Activated naive CD4-positive, alpha-beta T cell treated with anti-CD3 and anti-CD28 coated beads for 36 hours (primary cell): ENCODE measurements at places on chromosomes 4 and X. TPM values are rescaled to one million over a fixed set of nuclear protein-coding genes. Genes with fewer than 3 reads are reported as not detected.

DNA sequence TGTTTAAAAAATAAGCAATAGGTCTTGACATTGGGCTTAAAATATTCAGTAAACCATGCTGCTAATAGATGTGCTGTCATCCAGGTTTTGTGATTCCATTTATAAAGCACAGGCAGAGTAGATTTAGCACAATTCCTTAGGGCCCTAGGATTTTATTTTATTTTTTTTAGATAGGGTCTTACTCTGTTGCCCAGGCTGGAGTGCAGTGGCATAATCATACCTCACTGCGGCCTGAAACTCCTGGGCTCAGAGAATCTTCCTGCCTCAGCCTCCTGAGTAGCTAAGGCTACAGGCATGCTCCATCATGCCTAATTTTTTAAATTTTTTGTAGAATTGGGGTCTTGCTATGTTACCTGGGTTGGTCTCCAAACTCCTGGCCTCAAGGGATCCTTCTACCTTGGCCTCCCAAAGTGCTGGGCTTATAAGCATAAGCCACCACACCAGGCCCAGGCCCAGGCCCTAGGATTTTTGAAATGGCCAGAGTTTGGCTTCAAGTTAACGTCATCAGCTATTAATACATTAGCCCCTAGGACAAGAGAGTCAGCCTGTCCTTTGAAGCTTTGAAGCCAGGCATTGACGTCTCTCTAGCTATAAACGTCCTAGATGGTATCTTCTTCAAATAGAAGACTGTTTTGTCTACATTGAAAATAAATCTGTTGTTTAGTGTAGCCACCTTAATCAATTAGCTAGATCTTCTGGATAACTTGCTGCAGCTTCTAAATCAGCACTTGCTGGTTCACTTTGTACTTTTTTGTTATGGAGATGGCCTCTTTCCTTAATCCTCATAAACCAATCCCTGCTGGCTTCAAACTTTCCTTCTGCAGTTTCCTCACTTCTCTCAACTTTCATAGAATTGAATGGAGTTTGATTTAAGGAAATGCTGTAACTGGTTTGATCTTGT lies 35.8 kb downstream of the EIF2S3 start:
- DNase-seq, result no peak

GRCh38 chr4:176729489-176729888 lies 63.2 kb downstream of the VEGFC start:
- DNase-seq, result no peak

The SPANXN3 gene
- not detected for total RNA-seq

DNA sequence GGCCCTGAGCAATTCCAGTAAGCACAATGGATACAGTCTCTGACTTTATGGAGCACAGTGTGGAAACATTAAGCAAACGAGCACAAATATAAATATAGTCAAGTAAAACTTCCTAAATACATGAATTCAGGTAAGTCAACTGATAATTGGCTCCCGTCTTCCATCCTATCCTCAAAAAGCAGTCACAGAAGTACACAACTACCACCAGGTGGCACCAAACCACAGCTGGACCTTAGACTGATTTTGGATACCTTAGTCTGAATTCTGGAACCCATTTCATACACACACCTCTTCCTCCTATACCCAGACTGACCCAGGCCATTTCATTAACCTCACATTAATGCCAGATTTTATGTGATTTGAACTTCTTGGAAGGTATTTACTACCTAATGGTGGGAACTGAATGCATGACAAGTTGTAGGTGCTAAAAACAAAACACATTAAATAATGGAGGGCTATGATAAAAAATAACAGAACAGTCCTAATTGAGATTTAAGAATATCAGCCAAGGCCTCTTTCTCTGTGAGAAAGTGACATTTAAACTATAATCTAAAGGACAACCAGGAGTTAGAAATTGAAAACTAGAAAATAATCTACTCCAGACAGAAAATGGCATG lies 77.5 kb downstream of the ELF2 start:
- DNase-seq, result peak; percentile 89

The PASD1 gene
- not detected for total RNA-seq

The BCAP31 gene
- total RNA-seq, result 71.2 TPM

- peak; percentile 50 for DNase-seq
Measured at GRCh38 chrX:8987672-8988250, 46.2 kb downstream of the FAM9B start.

DNA sequence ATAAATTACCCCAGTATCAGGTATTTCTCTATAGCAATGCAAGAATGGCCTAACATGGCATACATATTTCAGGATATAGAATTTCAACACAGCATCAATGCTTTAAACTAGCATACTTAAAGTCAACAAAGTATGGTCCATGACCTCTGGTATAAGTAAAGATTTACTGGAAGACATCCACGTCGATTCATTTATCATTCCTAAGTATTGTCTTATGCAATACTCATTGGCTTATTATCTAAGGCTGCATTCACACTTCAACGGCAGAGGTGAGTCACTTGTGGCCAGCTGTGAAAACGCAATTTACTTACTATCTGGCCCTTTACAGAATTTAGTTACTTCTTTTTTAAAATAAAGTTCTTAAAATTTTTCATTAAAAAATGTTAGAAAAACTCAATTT lies 42.6 kb downstream of the ADGRA3 start:
- DNase-seq, result no peak

DNA sequence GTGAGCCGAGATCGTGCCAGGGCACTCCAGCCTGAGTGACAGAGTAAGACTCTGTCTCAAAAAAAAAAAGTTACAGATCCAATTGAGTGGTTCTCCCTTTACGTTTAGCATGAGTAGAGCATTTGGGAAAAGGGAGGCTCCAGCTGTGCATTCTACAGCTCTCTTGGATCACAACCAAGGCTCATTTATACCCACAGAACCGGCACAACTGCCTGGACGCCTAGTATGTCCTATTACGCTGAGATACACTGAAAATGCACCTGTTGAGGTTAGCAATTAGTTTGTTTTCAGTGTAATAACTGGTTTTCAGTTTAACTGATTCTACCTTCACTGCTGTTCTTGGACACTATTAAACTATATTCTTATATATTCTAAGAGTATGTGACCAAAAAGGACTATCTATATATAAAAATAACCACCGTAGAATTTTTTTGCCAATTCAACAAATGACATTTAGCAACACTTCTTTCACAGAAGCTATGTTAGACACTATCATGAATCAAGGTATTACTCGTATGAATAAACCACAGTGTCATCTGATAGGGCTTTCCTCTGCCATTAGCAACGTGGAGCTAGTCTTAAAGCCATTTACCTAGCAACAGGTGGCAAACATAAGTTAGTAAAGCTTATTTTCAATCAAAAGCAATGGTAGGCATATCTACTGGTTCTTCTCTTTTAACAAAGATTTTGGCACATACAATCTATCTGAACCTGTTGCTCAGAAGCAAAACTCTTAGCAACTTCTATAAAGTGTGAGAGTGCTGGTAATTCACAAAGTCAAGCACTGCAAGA lies 3.6 kb downstream of the OTUD4 start:
- DNase-seq, result peak; percentile 17

The MAMLD1 gene
- 1.8 TPM for total RNA-seq

GRCh38 chr4:126446917-126447316 lies 1132.2 kb downstream of the FAT4 start:
- DNase-seq, result no peak

The KLF8 gene
- total RNA-seq, result 1.0 TPM

The FHDC1 gene
- total RNA-seq, result 0.12 TPM

GRCh38 chr4:70405765-70406164 lies 8.0 kb downstream of the OPRPN start:
- no peak for DNase-seq

The CPZ gene
- total RNA-seq, result not detected

The MAGEA1 gene
- not detected for total RNA-seq

The GAGE12E gene
- total RNA-seq, result not detected

GRCh38 chr4:25234390-25235370 lies 847 bp downstream of the PI4K2B start:
- DNase-seq, result peak; percentile 63

DNA sequence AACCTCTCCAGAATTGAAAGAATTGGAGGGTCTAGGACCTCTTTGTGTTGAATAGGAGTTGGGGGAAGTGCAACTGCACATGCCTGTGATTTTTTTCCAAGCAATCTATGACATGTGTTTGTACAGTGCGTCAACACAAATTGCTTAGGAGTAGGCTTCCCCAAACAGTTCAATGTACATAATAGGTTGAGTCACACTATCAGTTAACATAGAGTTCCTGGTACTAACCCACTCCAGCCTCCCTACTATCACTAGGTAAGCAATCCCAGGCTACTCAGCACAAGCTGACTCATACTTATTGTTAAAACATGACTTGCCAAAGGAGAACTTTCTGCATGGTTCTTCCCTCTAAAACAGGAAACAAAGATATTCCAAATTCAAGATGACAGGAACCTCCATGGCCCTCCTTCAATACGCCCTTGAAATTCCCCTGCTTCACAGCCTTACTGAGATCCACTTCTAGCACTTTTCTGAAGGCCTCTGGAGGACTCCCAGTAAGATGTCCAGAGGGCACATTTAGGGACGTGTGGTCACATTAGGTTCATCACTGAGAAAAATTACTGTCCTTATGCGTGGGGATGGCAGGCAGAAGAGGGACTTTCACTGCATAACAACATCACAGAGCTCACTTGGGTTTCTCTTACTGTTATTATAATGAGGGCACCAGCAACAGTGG lies 8.4 kb upstream of the VSIG1 start:
- no peak for DNase-seq

DNA sequence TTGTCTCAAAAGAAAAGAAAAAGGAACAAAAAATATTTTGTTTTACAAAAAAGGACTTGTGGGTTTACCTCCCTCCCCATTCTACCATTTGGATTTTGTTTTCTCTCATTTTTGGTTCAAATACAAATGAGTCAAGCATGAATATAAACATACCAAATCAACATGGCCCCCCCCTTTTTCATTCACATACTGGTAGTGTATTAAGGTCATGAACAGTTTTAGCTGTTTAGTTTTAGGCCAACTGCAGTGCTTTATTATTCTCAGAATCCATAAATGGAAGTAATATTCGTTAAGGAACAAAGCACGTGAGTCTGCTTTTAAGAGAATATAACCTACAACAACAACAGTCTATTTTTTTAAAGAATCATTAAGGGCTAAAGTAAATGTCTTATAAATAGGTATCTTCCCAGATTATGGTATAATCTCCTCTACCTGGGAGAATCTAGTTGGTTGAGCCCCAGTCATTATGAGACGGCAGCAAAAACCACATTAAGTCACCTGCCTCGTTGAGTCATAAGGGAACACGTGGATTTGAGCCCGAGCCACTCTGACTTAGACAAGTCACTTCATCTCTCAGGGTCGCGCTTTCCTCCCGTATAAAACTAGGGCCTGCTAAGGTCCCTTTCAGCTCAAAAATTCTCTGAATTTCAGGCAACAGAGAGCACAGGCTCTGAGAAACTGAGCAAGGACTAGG lies 26.7 kb downstream of the BCLAF3 start:
- peak; percentile 77 for DNase-seq

GRCh38 chr4:105351861-105352260 lies 122.0 kb downstream of the PPA2 start:
- DNase-seq, result no peak

GRCh38 chrX:67654301-67654700 lies 110.5 kb downstream of the AR start:
- no peak for DNase-seq

DNA sequence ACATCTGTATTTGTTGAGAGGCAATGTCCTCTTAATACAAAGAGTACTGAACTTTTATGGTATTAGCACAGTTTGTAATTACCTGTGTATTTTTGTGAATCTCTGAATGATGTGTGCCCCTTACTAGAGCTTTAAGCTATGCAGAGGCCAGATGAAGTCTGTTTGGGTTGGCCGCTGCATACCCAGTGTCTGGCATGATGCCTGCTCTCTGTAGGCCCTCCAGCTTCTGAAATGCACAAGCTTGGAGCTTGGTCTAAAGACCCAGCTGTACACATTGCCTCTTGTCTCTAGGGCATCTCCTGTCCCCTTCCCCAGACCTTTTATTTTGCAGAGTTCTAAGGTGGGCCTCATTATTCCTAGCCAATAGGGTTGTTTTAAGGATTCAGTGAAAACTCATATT lies 68.6 kb downstream of the CDS1 start:
- DNase-seq, result no peak

DNA sequence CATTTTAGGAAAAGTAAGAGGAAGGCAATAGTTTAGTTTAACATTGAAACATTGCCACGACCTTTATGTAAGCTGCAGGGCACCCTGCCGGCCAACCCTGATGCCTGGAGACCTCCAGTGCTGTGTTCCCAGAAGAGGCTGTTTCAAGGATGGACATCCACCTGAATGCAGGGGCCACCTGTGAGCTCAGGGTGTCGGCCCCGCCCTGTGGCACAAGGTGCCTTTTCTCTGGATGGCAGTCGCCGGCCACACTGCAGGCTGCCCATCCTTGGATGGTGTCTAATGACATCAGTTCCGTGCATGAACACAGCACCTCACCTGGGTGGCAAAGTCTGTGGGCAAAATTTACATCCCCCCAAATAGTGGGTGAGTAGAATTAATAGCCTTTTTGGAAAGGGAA lies 180.0 kb downstream of the AFAP1 start:
- no peak for DNase-seq

DNA sequence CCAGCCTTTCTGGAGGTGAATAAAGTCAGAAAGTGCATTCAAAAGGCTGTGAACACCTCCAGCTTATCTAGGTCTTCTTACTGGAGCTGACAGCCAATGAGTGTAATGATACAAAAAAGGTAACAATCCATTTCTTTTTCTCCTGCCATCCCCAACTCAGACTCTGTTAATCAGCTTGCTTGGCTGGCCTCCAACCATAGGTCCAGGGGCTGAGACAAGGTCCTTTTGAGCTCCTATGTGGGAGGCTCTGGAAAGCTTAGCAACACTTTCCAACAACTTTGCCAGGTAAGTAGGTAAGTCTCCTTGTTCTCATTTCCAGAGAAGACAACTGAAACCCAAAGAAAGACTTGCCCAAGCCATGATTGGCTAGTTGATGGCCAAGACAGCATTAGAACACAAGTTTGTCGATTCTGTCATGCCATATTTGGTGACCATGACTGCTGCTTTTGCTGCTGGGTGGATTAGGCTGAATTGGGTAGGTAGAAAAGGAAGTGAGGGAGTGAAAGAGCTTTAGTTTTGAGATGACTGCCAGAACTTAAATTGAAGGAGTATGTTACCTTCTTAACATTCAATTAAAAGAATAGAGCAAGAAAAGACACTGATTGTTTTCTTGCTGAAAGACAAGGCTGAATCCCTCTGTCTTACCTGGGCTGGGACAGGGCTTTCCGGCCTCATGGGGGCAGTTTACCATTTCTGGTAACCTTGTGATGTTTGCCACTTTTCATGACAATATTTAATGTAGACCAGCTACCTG lies 22.8 kb downstream of the VSIG4 start:
- no peak for DNase-seq

The UGT2B15 gene
- total RNA-seq, result not detected

The F8A1 gene
- total RNA-seq, result 33.7 TPM

- no peak for DNase-seq
Measured at GRCh38 chr4:85780664-85781063, 305.7 kb downstream of the ARHGAP24 start.

GRCh38 chr4:110201502-110201901 lies 3.1 kb upstream of the ELOVL6 start:
- DNase-seq, result no peak

The TMEM144 gene
- not detected for total RNA-seq
